ENCODE measurements at places on chromosomes 6 and 20. TPM values are rescaled to one million over a fixed set of nuclear protein-coding genes. Genes with fewer than 3 reads are reported as not detected.

DNA sequence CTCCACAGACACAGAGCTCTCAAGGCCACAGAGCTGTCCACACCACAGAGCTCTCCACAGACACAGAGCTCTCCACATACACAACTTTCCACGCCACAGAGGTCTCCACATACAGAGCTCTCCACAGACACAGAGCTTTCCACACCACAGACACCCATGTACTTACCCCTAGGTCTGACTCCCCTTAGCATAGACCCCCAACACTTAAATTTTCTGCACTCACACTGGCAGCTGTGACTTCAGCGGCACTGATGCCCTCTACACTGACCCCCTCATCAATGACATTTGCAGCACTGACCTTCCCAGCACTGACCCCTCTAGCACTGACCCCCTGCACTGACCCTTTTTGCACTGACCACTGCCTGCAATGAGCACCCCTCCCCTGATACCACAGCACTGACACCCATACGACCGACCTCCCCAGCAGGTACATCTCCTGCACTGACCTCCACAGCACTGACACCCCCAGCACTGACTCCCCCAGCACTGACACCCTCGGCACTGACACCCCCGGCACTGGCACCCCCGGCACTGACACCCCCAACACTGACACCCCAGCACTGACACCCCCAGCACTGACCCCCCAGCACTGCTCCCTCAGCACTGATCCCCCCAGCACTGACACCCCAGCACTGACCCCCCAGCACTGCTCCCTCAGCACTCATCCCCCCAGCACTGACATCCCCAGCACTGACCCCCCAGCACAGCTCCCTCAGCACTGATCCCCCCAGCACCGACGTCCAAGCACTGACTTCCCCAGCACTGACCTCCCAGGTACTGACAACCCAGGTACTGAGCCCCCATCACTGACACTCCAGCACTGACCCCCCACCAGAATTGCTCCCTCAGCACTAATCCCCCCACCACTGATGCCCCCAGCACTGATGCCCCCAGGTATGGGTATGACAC, 56.5 kb downstream of the ERMARD start:
- DNase-seq: no peak

DNA sequence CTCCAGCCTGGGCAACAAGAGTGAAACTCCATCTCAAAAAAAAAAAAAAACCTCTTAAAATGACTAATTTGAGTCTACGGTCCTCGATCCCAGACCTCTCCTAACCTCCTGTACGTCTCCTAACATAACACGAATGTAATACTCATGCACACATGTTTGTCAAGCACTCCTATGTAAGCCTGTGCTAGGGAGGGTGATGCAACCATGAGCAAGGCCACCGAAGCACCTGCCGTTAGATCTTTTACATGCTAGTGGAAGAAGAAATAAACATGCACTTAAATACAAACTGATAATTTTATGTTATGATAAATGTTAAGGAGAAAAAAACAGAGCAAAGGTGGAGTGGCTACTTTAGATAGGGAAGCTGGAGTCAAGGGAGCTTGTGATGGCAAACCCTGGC, 72.3 kb upstream of the BEND3 start:
- DNase-seq: no peak

- DNase-seq: no peak
Measured at GRCh38 chr6:167687116-167687725, 139.5 kb upstream of the AFDN start.

GRCh38 chr6:146851837-146852236, 253.1 kb downstream of the ADGB start:
- DNase-seq: no peak

DNA sequence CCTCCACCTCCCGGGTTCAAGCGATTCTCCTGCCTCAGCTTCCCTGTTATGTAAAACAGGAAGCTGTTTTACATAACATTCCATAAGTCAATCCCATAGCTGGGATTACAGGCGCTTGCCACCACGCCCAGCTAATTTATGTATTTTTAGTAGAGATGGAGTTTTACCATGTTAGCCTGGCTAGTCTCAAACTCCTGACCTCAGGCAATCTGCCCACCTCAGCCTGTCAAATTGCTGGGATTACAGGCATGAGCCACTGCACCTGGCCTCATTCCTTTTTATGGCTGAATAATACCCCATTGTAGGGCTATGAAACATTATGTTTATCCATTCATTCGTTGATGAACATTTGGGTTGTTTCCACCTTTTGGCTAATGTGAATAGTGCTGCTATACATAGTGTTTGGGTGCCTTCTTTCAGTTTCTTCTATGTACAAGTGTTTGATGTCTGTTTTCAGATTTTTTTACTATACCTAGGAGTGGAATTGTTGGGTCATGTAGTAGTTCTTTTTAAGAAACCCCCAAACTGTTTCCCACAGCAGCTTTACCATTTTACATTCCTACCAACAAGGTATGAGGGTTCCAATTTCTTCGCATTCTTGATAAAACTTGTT, 138.7 kb upstream of the COL21A1 start:
- DNase-seq: no peak

DNA sequence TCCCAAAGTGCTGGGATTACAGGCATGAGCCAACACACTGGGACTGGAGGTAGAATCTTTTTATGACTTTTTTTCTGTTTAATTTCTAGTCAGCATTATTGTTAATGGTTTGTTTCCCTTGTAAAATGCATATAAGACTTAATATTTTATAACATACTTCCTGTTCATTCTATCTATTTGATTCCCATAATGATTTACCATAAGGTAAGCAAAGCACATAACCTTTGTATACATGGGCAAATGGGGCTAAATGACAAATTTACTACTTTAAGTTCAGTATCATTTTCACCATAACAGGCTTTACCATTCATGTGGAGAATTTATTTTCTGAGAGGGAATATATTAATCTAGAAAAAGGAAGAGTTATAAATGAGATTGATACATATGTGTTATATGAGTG, 24.3 kb downstream of the VTA1 start:
- no peak for DNase-seq

DNA sequence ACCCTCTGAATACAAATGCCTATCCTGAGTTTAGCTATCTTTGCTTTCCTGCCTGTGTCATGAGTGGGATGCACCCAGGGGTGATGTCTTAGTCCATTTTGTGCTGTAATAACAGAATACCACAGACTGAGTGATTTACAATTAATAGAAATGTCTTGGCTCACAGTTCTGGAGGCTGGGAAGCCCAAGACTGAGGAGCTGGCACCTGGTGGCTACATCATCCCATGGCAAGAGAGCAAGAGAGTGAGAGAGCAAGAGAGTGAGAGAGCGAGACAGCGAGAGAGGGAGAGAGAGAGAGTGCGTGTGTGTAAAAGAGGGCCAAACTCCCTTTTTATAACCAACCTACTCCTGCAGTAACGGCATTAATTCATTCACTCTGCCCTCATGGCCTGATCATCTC, 76.8 kb downstream of the PRDM1 start:
- DNase-seq: no peak

DNA sequence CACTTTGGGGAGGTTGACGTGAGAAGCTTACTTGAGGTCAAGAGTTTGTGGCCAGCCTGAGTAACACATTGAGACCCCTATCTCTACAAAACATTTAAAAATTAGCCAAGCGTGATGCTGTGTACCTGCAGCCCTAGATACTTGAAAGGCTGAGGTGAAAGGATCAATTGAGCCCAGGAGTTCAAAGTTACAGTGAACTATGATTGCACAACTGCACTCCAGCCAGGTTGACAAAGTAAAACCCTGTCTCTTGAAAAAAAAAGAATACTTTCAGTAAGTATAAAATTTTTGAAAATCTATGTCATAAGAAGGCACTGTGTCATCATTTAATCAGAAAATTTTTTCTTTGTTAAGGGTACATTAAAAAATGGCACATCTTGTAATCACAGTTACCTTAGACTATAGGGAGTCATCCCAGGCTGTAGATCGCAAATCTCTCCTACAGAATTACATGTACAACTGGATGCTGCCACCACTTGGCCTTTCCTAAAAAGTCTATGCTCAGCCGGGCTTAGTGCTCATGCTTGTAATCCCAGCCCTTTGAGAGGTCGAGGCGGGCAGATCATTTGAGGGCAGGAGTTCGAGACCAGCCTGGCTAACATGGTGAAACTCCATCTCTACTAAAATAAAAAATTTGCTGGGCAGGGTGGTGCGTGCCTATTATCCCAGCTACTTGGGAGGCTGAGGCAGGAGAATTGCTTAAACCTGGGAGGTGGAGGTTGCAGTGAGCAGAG, 17.0 kb upstream of the MRS2 start:
- DNase-seq: no peak

GRCh38 chr6:161414707-161415106, 140.8 kb upstream of the AGPAT4 start:
- DNase-seq: no peak

- no peak for DNase-seq
Measured at GRCh38 chr6:151154418-151154817, 85.3 kb upstream of the AKAP12 start.

- no peak for DNase-seq
Measured at GRCh38 chr6:137277971-137278637, 58.9 kb upstream of the IFNGR1 start.

GRCh38 chr6:54266400-54266923, 41.8 kb upstream of the TINAG start:
- no peak for DNase-seq

- no peak for DNase-seq
Measured at GRCh38 chr20:5416086-5416485, 99.3 kb upstream of the PROKR2 start.

- peak; percentile 60 for DNase-seq
Measured at GRCh38 chr20:46004889-46005473, 3.7 kb upstream of the MMP9 start.

- no peak for DNase-seq
Measured at GRCh38 chr20:10659651-10660601, 13.9 kb downstream of the JAG1 start.

DNA sequence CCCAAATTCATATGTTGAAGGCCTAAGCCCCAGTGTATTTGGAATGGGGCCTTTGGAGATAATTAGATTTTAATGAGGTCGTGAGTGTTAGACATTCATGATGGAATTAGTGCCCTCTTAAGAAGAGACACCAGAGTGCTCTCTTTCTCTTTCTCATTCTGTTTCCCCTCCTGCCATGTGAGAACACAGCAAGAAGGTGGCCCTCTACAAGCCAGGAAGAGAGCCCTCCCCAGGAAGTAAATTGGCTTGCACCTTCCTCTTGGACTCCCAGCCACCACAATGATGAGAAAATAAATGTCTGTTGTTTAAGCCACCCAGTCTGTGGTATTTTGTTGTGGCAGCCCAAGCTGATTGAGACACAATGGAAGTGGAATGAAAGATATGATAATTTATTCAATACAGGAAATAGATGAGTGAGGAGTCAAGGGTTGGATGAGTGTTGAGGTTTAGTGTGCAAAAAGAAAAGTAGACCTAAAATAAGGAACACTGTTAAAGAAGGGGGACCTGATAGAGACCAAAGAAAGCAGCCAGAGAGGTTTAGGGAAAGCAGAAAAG, 25.9 kb upstream of the ATXN1 start:
- no peak for DNase-seq

- no peak for DNase-seq
Measured at GRCh38 chr6:56758120-56758519, 115.4 kb upstream of the DST start.

DNA sequence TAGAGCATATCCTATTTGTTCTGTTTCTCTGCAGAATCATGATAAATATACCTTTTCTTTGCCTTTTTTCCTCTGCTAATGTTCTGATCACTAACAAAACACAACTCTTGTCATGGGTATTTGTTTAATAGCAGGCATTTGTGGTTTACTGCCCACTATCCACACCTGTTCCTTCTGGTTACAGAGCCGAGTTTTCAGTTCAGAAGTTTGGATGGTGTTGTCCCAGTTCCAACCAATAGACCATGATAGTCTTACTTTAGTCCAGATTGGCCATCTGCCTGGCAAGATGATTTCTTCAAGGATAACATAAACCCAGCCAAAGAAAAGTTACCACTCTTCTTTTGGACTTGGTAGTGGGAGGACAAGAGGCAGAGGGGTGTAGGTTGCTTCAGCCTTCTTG, 211.2 kb downstream of the TFAP2A start:
- DNase-seq: no peak

DNA sequence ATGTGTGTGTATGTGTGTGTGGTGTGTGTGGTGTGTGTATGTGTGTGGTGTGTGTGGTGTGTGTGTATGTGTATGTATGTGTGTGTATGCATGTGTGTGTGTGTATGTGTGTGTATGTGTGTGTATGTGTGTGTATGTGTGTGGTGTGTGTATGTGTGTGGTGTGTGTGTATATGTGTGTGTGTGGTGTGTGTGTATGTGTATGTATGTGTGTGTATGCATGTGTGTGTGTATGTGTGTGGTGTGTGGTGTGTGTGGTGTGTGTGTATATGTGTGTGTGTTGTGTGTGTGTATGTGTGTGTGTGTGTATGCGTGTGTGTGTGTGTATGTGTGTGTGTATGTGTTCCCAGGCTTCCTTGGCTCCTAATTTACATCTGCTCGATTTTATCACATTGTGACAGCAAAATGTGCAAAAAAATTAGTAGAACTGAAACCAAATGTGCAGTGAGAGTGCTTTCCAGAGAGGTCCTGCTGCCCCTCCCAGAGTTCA, 234.5 kb downstream of the BMP7 start:
- DNase-seq: no peak

GRCh38 chr20:36728986-36729385, 16.9 kb downstream of the NDRG3 start:
- no peak for DNase-seq

- no peak for DNase-seq
Measured at GRCh38 chr6:167831281-167831828, 4.6 kb downstream of the AFDN start.

DNA sequence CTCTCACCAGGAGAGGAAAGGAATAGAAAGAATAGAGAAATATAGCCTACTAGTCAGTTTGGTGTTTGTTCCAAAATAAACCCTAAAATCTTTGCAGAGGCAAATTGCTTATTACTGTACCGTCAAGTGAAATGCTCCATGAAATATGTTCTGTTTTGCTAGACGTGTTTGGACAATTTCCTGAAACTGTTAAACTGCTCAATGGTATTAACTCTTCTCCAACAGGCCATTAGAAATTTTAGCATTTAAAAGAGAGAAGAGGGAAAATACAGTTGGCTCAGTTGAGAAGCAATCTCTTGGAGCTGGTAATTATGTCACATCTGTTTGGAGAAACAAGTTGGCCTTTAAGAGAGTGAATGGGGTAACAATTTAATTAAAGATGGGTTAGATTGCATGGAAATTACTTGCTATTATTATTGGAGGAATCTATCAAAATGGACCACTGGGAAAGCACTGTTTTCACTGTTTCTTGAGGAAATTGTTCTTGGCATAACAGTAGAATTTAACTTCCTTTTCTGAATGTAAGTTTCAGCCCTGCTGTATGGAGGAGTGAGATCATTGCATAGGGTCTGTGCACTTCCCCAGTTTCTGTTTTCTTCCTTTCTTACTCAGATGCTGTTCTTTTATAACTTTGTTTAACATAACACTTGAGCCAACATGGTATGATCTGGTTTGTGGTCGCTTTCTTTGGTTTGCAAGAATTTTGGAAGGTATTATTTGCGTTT, 373.6 kb downstream of the PLCB1 start:
- DNase-seq: no peak

VGLL2 gene
- 1.5 TPM for total RNA-seq

TOX2 gene
- 1.9 TPM for total RNA-seq

PTGIS gene
- total RNA-seq: 20.1 TPM

SOBP gene
- total RNA-seq: 16.5 TPM

KAT14 gene
- total RNA-seq: 8.3 TPM

ZNF512B gene
- total RNA-seq: 14.1 TPM

MYCT1 gene
- total RNA-seq: 15.8 TPM

THBS2 gene
- 13.1 TPM for total RNA-seq

CRNKL1 gene
- total RNA-seq: 17.5 TPM

NKX2-4 gene
- total RNA-seq: not detected
